Esophagus squamous epithelium (tissue), 5 donors: ENCODE measurements at places on chromosomes 11 and 22.

DNA sequence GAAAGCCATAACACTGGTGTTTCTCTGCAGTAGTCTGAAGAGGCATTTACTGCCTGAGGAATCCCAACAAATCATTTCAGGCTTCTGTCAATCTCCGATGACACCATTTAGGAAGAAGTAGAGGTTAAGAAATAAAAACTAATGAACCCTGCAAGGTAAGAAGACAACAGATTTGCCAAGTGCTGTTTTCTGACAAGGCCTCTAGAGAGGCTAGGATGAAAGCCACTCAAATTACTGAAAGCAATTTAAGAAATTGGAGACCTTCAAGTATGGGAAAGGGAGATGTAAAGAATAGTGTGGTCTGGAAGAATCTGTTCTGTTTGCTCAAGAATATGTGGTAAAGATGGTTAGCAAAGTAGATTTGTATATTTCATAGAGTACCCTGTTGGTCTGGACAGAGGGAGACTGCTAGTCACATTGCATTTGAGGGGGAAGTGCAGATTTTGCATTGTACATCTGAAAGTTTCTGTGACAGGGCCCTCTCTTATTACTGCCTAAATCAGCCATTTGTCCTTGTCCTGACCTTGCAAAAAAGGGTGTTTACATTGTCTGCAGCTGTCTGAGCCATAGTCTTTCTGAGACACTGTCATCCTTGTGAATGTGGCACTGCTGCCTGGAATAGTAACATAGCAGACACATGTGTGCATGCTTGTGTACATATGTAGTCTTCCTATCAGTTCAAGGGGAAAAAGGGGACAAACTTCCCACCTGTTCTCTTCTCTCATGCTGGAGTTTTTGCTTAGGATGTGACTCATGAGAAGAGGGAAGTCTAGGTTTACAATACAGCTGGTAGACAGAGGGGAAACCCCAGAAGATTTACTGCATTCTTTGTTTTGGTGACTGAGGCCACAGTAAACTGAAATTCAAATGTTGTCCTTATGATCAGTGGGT is 640.2 kb upstream of the KIRREL3 start:
- no peak for DNase-seq

- no peak for DNase-seq
These were observed 31.5 kb downstream of the CDKN1C start for GRCh38 chr11:2853997-2854560.

GRCh38 chr11:111797145-111797581 is 31.0 kb upstream of the PPP2R1B start:
- DNase-seq = no peak

GRCh38 chr11:34748036-34748435 is 127.1 kb downstream of the EHF start:
- DNase-seq = no peak

- no peak for DNase-seq
These were observed 12.2 kb downstream of the WBP2NL start for GRCh38 chr22:42010778-42011177.

DNA sequence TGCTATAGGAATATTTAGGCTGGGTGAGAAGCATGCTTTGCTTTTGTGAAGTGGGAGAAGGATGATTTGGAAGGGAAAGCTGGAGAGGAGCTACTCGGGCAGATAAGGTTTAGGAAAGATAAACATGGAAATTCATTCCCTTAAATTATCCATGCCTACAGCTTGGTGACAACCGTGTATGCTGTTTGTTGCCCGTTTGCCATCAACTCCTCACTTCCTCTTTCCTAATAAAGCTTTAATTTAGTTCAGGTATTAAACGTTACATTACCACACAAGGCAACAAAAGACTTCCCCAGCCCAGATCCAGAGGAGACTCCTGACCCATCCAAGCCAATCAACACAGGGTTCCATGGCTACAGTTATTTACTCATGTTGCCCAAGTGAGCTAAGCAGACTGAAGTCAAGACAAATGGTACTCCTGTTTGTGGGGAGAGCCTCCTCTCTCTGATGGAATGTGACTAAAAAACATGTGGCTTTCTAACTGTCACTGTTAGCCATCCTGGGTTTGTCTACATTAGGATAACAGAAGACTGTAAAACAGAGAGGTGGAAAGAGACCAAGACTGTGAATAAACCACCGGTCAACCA is 101.7 kb upstream of the GRAMD1B start:
- no peak for DNase-seq

GRCh38 chr22:28714043-28714628 is 27.5 kb downstream of the CHEK2 start:
- DNase-seq = no peak

DNA sequence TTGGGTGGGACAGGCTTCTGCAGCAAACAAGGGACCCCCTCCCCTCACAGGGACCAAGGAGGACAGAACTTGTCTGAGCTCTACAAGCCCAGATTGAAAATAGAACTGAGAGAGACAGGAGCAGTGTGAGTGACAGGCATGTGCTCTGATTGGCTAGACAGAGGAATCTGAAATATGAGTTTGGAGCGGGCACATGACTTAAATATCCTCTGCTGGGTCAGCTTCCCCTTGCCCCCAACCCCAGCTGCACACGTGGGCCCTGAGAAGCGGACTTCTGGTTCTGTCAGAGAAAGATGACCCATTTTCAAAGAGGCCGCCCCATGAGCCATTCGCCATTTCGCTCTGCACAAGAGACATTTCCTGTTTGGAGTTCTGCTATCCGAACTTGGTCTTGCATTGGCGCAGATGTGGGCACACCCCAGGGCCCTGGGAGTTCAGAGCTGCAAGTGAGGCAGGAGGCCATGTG is 5.3 kb downstream of the TUBA8 start:
- DNase-seq = no peak

DNA sequence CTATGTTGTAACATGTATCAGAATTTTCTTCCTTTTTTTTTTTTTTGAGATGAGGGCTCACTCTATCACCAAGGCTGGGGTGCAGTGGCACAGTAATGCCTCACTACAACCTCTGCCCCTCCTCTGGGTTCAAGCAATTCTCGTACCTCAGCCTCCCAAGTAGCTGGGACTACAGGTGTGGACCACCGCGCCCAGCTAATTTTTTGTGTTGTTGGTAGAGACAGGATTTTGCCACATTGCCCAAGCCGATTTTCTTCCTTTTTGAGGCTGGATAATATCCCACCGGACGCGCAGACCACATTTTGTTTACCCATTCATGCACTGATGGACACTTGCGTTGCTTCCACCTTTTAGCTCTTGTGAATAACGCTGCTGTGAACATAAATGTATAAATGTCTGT is 97.0 kb downstream of the BRD1 start:
- no peak for DNase-seq
